ENCODE measurements at places on chromosomes 5 and 9. TPM values are rescaled to one million over a fixed set of nuclear protein-coding genes. Genes with fewer than 3 reads are reported as not detected.

DNA sequence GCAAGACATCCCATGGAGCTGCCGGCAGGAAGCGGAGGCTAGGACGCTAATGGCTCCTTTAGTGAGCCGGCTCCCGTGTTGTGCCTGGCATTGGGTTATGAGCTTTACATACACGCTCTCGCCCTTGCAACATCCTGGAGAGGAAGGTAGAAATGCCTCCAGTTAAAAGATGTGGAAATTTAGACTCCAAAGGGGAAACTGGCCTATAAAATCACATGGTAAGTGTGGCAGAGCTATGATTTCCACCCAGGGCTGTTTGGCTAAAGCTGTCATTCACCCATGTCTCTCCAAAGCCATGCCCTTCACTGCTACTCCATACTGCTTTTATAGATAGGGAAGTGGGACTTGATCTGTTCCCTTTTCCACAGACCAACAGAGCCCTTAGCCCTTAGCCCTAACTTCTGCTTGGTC lies 5.2 kb downstream of the GM2A start:
- no peak for DNase-seq

- no peak for DNase-seq
Observed at GRCh38 chr5:126385524-126386502, 37.4 kb upstream of the GRAMD2B start.

DNA sequence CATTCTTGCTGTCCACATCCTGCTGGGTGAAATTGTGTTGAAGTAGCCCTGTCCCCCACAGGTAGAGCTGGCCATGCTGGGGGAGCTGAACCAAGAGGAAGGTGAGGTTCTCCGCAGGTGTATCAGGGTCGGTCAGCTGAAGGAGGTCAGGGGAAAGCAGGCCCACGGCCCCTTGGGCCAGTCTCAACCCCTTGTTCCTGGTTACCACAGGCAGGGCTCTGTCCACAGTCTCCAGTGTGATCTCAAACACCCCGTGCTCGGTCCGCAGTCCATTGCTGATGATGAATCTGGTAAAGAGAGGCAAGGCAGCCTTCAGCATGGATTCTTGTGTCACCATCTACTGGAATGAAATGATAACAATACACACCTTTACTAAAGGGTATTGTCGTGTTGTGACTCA lies 53.4 kb upstream of the CER1 start:
- DNase-seq, result no peak

- DNase-seq, result no peak
Observed at GRCh38 chr5:132058646-132059042, 1.8 kb upstream of the IL3 start.

GRCh38 chr5:135373736-135374515 lies 25.1 kb downstream of the MACROH2A1 start:
- no peak for DNase-seq

GRCh38 chr5:100970646-100971255 lies 67.7 kb upstream of the ST8SIA4 start:
- DNase-seq, result no peak

GRCh38 chr9:124743686-124744348 lies 27.3 kb downstream of the NR6A1 start:
- no peak for DNase-seq

GRCh38 chr5:139882961-139883539 lies 87.4 kb downstream of the PSD2 start:
- no peak for DNase-seq

Gene BTF3
- 277 TPM for total RNA-seq

Gene C5orf63
- 27.4 TPM for total RNA-seq

Gene ACOT12
- total RNA-seq, result 0.31 TPM

Data from testis (tissue), 5 donors.